ENCODE measurements at places on chromosomes 3 and 15.

- DNase-seq: no peak
Measured at GRCh38 chr3:119642746-119643473, 17.5 kb downstream of the POPDC2 start.

DNA sequence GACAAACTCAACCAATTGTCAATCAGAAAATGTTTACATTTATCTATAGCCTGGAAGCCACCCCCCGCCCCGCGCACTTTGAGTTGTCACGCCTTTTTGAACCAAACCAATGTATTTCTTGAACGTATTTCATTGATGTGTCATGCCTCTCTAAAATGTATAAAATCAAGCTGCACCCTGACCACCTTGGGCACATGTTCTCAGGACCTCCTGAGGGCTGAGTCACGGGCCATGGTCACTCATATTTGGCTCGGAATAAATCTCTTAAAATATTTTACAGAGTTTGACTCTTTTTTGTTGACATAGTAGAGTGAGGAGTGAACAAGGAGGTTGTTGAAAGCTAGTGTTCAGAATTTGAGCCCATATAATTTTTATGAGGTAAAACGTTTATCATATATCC is 6.5 kb downstream of the MCTP2 start:
- DNase-seq: no peak

DNA sequence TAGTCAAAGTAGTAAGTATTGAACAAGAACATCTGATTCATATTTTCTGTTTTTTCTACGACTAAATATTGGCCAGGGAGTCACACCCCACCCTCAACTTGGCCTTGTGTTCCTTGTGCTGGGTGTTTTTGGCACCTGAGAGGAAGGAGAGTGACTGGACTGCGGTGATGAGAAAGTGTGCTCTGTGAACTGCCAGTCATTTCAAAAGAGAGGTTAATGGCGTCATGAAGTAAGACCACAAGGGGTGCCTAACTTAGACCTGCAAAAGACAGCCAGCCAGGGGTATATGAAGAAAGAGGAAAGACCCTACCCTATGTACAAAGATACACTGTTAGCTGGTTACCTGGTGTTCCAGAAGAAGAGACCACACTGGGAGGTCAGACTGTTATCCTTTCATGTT is 58.4 kb upstream of the COL8A1 start:
- DNase-seq: no peak

GRCh38 chr15:43908516-43909050 is 81.8 kb downstream of the WDR76 start:
- no peak for DNase-seq

- DNase-seq: no peak
Measured at GRCh38 chr3:194137506-194138474, 1.8 kb downstream of the HES1 start.

DNA sequence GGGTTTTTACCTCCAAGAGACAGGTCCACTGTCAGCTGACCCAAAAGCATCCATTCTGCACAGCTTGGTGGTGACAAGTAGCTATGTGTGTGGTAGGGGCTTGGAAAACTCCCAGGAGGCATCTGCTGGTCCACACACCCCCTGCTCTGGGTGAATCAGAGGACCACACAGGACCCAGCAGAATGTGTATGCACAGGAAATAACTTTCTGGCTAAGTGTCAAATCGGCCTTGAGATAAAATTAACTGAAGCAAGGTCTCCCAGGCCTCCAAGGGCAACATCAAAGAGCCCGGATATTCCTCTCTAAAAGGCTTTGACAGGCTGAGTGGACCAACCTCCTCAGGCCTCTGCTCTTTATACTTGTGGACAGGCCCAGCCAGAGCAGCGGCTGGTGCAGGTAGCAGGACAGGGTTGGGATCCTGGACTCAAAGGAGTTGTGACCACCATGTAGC is 66.5 kb downstream of the CTNNB1 start:
- no peak for DNase-seq

- no peak for DNase-seq
Measured at GRCh38 chr15:70417535-70417934, 319.8 kb upstream of the TLE3 start.

DNA sequence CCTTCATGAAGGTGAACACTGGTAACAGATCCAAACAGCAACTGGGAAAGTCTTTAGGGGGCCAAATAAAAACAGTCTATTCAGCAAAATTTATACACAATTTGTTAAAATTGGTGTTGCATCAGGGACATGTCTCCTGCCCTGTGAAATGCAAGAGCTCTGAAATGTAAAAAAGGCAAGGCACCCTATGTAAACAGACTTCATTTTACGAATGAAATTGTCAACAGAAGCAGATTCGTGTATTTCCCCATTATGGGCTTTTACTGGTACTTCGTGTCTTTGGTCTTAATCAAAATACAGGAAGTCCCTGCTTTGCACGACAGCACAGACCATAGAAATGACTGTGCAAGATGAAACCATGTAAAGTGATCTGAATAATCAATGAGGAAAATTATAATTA is 127.3 kb upstream of the THBS1 start:
- no peak for DNase-seq

GRCh38 chr3:149142682-149143081 is 13.2 kb downstream of the HPS3 start:
- DNase-seq: no peak

GRCh38 chr15:90959894-90960293 is 5.2 kb downstream of the RCCD1 start:
- no peak for DNase-seq

GRCh38 chr3:61944726-61945125 is 383.4 kb downstream of the PTPRG start:
- no peak for DNase-seq
